Aorta (tissue), 5 donors: ENCODE measurements at places on chromosomes 16 and 17. TPM values are rescaled to one million over a fixed set of nuclear protein-coding genes. Genes with fewer than 3 reads are reported as not detected.
A peak's percentile ranks its signal among the peaks of the same experiment; 100 is the strongest.

The TNFRSF13B gene
- not detected for total RNA-seq

The CSH1 gene
- total RNA-seq, result not detected

DNA sequence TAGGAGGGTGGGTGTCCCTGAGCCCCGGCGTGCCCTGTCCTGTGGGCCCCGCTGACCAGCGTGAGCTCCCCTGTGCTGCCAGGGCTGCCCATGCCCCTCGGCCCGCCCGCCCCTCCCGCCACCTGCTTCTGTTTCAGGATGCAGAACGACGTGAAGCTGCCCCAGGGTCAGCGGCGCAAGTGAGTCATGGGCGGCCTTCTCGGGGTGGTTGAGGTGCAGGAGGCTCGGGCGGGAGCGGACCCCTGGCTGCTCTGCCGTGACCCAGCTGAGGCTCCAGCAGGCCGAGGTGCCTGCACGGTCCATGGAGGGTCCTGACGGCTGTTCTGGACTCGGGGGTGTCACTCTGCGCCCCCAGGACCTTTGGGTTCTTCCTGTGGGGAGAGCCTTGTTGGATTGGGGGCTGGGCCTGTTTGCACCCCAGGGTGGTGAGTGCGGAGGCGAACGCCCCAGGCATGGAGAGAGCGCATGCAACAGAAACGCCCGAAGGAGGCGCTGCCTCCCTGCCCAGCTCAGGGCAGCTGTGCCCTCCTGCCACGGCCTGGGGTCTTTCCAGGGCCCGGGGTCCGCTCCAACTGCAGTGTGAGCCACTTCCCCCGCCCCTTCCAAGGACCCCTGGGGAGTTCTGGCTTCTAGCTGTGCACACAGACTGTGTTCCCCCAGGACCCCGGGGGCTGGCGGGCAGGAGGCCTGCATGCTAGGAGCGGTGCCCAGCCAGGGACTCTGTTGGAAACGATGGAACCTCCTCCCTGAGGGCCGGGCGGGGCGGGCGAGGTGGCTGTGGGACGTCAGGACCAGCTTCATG is 4.0 kb downstream of the SLC25A10 start:
- DNase-seq, result peak; percentile 69
- H3K27ac ChIP-seq, result no peak overlapping the region
- no peaks in the 10 kb centered on the region for H3K27me3 ChIP-seq
- H3K36me3 ChIP-seq, result no peaks in the 10 kb centered on the region

DNA sequence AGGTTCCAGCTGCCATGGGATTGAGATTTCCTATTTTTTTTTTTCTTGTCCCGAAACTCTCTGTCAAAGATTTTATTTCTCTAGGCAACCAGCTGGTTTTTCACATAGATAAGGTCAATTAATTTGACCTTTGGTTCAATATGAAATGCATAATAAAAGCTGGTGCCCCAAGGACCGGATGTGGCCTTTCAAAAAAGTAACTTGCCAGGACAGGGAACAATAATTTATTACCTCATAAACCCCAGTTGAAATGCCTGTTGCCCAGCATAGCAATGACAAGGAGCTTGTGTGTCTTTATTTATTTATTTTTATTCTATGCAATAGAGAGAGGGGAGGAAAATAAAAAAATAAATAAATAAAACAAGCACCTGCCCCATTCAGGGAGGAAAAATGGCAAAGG is 472.7 kb downstream of the KCNJ2 start:
- H3K27ac ChIP-seq, result no peak overlapping the region
- no peak overlapping the region for H3K4me3 ChIP-seq
- H3K27me3 ChIP-seq, result no peaks in the 10 kb centered on the region
- H3K4me1 ChIP-seq, result no peaks in the 10 kb centered on the region
- no peak for DNase-seq
- H3K36me3 ChIP-seq, result no peaks in the 10 kb centered on the region

DNA sequence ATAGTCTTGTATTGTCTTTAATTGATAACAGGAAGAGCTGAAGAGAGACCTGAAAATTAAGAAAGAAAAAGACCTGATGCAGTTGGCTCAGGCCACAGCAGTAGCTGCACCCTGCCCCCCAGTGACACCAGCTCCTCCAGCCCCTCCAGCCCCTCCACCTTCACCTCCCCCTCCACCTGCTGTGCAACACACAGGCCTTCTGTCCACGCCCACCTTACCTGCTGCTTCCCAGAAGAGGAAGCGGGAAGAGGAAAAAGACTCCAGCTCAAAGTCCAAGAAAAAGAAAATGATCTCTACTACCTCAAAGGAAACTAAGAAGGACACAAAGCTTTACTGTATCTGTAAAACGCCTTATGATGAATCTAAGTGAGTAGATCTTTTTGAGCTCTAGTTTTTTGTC is 36.8 kb downstream of the C17orf58 start:
- H3K27me3 ChIP-seq, result no peaks in the 10 kb centered on the region
- peaks cover 3% of the 10 kb centered on the region for H3K36me3 ChIP-seq
- no peak for DNase-seq
- H3K27ac ChIP-seq, result no peak overlapping the region

DNA sequence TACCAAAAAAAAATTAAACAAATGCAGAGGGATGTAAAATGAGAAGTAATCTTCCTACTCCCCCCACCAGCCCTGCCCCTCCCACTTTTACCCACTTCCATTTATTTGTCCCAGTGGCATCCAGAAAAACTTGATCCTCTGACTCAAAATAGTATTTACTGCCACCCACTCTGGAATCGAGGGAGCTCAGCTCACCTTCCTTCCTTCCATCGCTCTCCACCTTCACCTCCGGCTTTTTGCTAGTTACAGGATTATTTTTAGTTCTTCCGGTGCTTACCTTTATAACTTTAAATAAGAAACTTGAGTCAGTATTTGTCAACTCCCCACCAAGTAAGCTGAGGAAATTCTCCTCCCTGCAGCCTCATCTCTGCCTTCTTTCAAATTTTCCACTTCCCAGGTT is 94.9 kb downstream of the AMFR start:
- no peak overlapping the region for H3K4me3 ChIP-seq
- no peak for DNase-seq
- no peaks in the 10 kb centered on the region for H3K27me3 ChIP-seq
- H3K4me1 ChIP-seq, result no peaks in the 10 kb centered on the region

DNA sequence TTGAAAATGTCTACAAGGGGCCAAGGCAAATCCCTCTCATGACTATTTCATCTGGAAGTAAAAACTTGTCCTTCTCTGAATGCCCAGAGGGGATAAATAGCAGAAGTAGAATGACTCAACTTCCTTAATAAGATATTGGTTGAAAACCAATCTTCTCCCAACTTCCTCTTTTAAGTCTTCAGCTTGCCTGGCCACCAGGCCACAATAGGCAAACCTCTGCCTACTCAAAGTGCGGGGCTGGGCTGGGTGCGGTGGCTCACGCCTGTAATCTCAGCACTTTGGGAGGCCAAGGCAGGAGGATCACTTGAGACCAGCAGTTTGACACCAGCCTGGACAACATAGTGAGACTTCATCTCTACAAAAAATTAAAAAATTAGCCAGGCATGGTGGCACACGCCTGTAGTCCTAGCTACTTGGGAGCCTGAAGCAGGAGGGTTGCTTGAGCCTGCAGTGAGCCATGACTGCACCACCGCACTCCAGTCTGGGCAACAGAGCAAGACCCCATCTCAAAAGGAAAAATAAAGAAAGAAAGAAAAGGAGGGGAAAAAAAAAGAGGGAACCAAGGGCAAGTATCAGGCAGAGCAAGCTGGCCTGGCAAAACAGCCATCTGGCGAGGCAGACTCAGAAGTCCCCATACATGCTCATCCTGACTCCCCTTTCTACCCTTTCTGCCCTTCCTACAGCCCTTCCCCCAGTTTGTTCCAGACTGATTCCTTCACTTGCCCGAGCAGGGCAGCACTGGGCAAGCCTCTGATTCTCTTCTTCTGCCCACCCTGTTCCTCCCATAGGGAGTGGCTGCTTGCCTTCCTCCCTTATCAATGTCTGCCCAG is 20.6 kb downstream of the MAP3K14 start:
- peaks cover 16% of the 10 kb centered on the region for H3K4me1 ChIP-seq
- H3K36me3 ChIP-seq, result no peaks in the 10 kb centered on the region
- DNase-seq, result peak; percentile 75
- H3K4me3 ChIP-seq, result no peak overlapping the region
- H3K27ac ChIP-seq, result no peak overlapping the region
- H3K27me3 ChIP-seq, result no peaks in the 10 kb centered on the region

DNA sequence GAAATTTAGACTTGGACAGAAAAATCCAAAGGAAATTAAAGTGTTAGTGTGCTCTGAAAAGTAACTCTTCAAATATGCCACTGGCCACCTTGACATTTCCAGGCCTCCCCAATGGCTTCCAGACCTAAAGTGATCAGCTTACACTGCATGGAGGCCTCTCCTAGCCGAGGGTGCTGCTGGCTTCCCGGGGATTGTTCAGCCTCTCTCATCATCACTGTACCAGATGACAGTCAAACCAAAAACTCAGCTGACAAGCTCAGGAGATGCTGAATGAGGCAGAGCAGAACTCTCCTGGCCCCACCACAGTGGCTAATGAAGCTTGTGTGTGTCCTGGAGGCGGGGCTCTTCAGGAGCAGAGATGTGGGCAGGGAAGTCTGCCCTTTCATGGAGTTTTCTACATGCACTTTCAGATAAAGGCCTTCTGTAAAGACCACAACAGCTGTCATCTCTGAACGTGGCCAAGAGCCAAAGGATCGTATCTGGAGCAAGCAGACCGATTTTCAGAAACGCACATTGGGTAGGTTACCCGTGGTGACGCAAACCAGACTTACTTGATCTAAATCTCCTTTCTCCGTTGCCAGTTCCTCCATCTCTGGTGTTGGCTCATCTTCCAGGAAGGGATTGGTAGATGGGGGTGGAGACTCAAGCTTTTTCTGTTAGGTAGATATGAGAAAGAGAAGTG is 113.3 kb downstream of the VPS53 start:
- H3K4me1 ChIP-seq, result no peaks in the 10 kb centered on the region
- DNase-seq, result no peak
- H3K27me3 ChIP-seq, result no peaks in the 10 kb centered on the region
- H3K36me3 ChIP-seq, result peaks cover 3% of the 10 kb centered on the region
- no peak overlapping the region for H3K27ac ChIP-seq

- no peak overlapping the region for H3K4me3 ChIP-seq
- no peak overlapping the region for H3K27ac ChIP-seq
- no peak for DNase-seq
- no peaks in the 10 kb centered on the region for H3K27me3 ChIP-seq
- no peaks in the 10 kb centered on the region for H3K36me3 ChIP-seq
- no peaks in the 10 kb centered on the region for H3K4me1 ChIP-seq
These were observed 8.9 kb upstream of the KRTAP17-1 start for GRCh38 chr17:41324180-41325075.

DNA sequence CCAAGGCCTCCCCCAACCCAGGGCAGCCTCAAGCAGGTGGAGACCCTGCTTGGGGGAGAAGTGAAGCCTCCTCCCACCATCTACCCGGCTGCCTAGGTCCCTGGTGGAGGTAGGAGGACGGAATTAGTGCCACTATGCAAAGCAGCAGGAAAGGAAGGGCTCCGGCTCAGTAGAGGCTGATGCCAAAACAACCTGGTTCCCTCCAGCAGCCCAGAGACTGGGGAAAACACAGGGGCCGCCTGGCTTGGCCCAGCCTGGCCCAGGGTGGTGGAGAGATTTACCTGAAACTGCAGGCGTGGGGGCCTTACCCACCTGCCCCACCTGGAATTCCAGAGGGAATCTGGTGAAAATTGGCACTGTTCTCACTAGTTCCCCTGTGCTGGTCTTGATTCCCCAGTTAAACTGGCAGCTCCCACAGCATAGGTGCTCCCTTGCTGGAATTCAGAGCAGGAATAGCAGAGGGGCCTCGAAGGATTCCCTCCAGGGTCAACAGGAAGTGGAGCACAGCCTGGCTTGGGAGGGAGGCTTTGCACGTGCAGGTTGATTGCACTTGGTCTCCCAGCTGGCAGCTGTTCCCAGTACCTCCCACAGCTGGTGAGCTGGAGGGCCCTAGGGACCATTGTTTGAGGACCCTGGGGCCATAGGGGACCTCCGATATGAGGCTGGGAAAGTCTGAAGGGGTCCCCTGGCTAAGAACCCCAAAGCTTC is 4.5 kb downstream of the CD79B start:
- no peak overlapping the region for H3K27ac ChIP-seq
- no peaks in the 10 kb centered on the region for H3K4me1 ChIP-seq
- no peak overlapping the region for H3K4me3 ChIP-seq
- no peaks in the 10 kb centered on the region for H3K27me3 ChIP-seq
- H3K36me3 ChIP-seq, result no peaks in the 10 kb centered on the region
- no peak for DNase-seq

GRCh38 chr16:49643429-49644144 is 212.3 kb downstream of the ZNF423 start:
- DNase-seq, result peak; percentile 75
- no peaks in the 10 kb centered on the region for H3K4me1 ChIP-seq

- no peaks in the 10 kb centered on the region for H3K4me1 ChIP-seq
- H3K36me3 ChIP-seq, result peaks cover 12% of the 10 kb centered on the region
- no peaks in the 10 kb centered on the region for H3K27me3 ChIP-seq
- no peak overlapping the region for H3K4me3 ChIP-seq
- H3K27ac ChIP-seq, result no peak overlapping the region
These were observed 15.7 kb downstream of the SLC16A3 start for GRCh38 chr17:82244413-82245133.

GRCh38 chr16:68782198-68783174 is 45.4 kb downstream of the CDH1 start:
- no peak overlapping the region for H3K4me3 ChIP-seq
- no peak for DNase-seq
- H3K27me3 ChIP-seq, result no peaks in the 10 kb centered on the region
- no peaks in the 10 kb centered on the region for H3K36me3 ChIP-seq

- H3K4me1 ChIP-seq, result no peaks in the 10 kb centered on the region
- no peaks in the 10 kb centered on the region for H3K27me3 ChIP-seq
- H3K36me3 ChIP-seq, result no peaks in the 10 kb centered on the region
- no peak overlapping the region for H3K27ac ChIP-seq
These were observed 26.9 kb downstream of the RGS9 start for GRCh38 chr17:65163990-65164495.

DNA sequence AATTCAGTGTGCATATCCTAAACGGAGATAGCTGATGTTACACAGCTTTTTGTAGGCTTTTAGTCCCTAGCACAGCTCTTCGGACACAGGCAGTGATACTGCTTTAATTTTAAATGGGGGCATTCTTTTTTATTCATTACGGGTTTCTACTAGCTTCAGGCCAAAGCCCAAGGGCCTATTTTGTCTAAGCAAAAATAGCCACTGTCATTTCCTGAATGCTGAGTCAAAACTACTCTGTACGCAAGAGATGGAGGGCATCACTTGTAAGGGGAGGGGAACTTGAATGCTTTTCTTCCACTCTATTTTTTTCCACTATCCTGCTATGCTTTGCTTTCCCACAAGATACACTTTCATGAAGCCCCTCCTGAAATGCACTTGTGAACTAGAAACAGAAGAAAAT is 360.7 kb downstream of the PMP22 start:
- no peaks in the 10 kb centered on the region for H3K27me3 ChIP-seq
- H3K27ac ChIP-seq, result no peak overlapping the region
- DNase-seq, result no peak

DNA sequence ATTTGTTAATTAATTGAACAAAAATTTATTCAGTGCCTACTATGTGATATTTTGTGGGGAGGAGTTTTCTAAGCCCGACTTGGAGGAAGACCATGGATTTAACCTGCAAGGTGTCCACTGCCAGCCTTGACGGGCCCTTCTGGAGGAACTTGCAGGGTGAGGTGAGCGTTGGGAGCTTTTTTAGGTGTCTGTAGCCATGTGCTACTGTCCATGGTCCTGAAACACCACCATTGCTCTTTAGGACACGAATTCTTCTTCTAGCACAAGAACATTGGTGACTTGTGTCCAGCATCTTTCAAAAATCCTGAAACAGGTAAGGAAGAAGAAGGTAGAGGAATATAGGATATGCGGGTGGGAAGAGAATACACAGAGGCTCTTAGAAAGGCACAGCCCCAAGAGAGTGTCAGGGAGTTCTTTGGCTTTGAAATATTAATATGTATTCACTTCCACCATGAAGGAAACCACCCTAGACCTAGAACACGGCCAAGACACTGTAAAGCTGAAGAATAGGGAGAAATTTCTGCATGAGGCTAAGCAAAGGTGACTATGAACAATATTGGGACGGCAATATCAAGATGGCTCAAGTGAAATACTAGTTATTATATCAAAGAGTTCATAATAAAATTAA is 27.9 kb upstream of the OR4D1 start:
- H3K27me3 ChIP-seq, result no peaks in the 10 kb centered on the region
- no peak overlapping the region for H3K4me3 ChIP-seq
- H3K27ac ChIP-seq, result no peak overlapping the region
- DNase-seq, result no peak
